ENCODE measurements at places on chromosomes 13 and 19.

DNA sequence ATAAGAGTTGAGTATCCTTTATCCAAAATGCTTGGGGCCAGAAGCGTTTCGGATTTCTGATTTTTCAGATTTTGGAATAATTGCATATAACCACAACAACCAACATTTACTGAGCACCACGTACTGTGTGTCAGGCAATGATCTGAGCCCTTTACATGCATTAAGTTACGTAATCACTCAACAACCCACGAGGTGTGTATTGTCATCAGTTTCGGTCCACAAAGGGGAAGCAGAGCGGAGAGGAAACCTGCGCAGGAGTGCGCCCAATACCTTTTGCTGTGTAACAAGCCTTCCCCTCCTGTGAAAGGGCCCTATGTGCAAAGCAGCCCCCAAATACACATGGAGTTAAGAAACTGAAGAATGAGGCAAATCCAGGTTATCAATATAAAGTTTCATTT is 20.7 kb upstream of the NLRP12 start:
- DNase-seq, result no peak

DNA sequence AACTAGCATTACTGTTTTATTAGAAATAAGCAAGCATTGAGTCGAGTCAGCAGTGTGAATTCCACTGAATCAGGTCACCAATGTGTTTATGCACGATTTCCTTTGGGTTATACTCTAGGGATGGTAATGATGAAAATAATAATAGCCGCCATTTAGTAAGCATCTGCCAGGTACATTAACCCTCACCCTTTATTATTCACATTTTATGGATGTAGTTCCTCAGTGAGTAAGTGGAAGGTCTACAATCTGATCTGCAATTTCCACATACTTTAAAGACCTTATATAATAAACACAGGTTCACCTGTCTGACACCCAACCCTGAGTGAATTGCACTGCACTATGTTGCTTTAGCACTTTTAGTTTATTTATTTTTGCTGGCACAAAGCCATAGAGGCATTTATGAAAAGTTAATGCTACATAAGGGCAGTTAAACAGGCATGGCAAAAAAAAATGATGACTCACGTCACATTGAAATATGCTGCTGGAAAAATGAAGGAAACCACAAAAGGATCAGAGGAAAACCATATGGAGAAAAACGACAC is 122.4 kb downstream of the TRPC4 start:
- no peak for DNase-seq

GRCh38 chr13:76086729-76087128 is 450.6 kb downstream of the LMO7 start:
- DNase-seq, result no peak

- no peak for DNase-seq
Measured at GRCh38 chr19:13169769-13170168, 19.6 kb downstream of the IER2 start.

DNA sequence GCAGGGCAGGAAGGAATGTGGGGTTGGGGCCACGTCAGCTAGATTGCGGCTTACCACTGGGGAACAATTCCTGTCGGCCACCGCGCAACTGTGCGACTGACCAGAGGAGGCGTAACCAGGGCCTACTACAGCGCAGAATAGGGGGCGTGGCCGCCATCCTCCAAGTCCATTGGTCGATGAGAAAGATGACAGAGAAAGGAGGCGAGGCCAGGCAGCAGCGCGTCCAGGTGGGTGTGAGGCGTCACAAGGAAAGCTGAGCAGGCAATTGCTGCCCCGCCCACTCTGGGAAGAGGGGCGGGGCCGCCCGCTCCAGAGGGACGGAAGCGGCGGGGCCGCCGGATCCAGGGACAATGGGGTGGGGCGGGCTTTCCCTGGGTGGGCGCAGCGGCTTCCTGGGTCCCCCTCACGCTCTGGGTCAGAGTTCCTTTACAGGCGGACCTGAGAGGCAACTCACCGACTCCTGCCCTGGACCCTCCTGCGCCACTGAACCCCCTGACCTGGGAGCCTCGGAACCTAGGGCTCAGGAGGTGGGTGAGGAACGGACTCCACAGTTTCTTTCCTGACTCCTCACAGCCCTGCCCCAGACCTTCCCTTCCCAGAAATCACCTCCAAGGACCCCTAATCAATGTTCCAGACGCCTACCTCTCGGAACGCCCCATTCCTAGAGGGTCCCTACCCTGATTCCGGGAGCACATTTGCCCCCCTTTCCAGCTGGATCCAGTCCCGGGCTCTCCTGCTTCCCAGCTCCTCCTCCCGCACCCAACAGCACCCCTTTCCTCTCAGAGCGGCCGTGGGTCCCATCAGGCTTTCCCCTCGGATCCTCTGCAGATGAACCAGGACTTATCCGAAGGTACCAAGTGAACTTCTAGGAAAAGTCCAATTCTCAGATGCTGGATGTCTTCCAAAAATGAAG is 101.5 kb upstream of the ZNF492 start:
- DNase-seq, result no peak

- DNase-seq, result no peak
Measured at GRCh38 chr19:45464274-45464673, 3.5 kb upstream of the FOSB start.

DNA sequence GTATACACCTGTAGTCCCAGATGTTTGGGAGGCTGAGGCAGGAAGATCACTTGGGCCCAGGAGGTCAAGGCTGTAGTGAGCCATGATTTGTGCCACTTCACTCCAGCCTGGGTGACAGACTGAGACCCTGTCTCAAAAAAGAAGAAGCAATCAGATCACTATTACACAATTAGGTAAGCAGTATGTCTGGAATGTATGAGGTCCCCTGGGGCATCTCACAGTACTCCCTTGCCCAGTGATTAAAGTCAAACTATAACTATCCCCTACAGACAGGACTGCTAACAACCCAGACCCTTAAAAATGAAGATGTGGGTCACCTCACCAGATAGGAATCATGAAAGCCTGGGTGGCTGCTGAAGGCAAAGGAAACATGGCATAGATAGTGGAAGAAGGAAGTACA is 9.4 kb upstream of the PAN3 start:
- no peak for DNase-seq
